CD4-positive, CD25-positive, alpha-beta regulatory T cell (primary cell): ENCODE measurements at places on chromosomes 7 and 10.

GRCh38 chr7:77570330-77571011 is 33.4 kb downstream of the PTPN12 start:
- no peak for DNase-seq

- DNase-seq = no peak
Observed at GRCh38 chr7:155278921-155279320, 18.8 kb upstream of the INSIG1 start.

DNA sequence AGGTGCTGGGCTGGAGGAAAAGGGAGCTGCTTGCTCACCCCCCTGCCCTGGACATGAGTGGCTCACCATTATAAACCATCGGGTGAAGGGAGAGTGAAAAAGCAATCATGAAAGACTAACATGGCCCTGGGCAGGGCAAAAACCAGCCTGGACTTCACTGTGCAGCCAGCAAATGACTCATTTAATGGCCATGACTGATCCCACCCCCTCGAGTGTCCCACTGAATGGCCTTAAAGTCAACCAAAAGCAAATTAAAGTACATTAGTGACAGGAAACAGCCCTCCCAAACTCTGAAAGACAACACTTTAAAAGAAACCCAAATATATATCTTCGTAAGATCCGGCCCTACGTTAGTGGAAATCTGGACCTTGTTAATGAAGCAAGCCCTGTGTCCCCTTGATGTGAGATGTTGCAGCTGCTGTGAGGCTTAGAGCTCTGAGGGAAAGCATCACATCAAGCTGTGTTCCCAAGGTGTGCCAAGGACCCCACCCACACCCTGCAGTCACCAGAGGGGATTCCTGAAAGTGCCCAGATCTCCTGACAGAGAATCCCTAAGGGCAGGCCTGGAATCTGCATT is 31.2 kb downstream of the ADCYAP1R1 start:
- DNase-seq = no peak

GRCh38 chr7:100896732-100897608 is 1.3 kb upstream of the ACHE start:
- peak; percentile 64 for DNase-seq

DNA sequence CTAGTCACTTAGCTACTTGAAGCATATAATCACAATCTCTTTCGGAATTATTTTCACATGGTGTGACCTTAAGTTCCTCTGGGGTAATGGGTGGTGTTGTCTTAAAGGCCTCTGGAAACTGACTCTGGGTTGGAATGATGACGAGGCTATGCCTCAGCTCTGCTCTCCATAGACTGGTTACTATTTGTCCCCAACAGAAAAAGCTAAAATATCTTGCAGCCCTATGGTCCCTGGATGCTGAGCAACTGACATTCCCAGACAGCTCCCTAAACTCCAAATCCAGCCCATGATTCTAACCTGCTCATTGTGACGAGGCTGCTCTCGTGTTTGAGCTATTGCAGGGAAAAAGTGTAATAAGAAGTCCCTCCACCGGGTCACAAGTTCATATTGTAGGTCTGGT is 51.6 kb downstream of the HBP1 start:
- DNase-seq = no peak

DNA sequence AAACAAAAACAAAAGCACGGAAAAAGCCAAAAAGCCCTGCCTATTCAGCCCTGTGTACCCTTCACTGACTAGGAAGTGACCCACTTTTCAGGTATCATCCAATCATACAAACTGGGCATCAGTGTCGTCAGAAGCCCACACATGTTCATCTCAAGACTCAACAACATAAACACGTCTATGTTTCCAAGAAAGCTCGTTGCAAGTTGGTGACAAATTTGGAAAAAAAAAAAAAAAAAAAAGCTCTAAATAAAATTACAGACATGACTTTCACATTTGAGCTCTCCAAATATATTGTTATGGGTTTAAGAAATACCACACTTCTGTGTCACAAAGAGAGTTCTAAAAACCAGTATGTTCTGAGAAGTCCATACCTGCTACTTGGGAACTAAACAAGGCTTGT is 204.7 kb upstream of the KLF14 start:
- peak; percentile 85 for DNase-seq

DNA sequence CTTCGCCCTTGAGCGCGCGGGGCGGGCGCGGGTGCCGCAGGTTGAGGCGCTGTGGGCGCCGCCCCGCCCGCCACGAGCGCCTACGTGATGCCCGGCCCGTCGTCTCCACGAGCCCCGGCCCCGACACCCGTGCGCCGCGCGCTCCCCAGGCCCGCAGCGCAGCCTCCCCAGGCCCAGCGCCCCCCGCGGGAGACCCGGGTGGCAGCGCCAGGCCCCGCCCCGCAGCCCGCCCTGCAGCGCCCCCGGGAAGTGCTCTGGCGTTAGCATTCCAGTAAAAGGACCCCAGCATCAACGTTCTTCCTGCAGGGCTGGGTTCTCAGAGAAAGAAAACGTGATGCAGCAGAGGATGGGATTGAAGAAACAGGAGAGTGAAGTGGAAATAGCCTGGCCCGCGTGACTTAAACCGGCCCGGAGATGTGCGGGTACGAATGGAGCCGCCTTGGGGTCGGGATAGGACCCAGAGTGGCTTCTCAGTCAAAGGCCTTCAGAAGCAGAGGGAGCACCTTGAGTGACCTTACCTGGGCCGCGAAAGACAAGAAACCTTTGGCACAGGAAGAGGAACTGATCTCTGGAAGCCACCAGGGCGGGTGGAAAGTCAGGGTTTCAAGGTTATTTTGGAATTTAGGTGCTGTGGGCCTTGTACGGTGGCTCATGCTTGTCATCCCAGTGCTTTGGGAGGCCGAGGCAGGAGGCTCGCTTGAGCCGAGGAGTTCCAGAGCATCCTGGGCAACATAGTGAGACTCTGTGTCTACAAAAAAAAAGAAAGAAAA is 1.8 kb downstream of the PFKP start:
- DNase-seq = peak; percentile 31

DNA sequence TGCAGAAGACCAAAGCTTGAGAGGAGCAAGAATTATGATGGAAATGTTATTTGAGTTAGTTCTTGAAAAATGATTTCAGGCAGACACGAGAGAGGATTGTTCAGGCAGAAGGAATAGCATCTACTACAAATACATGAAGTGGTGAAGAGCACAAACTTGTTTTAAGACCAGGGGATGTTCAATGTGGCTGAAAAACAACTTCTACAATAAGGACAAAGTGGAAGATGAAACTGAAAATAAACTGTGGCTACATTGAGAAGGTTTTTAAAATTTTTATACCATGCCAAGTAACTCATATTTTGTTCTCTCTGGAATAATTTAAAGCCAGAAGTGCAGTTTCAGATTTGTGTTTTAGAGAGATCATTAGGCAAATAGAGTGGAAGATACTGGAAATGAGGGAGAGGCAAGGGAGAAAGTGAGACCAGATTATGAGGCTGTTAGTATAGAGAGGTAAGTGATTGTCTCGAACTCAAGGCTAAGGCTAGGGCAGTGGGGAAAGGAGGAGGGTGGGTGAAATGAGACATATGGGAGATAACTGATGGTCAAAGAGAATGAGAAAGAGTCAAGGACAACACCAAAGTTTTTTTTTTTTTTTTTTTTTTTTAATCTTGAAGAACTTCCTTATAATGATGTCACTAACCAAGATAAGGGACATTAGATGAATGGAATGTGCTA is 115.4 kb downstream of the MDFIC start:
- peak; percentile 34 for DNase-seq

- DNase-seq = no peak
Observed at GRCh38 chr7:1537535-1538412, 7.3 kb downstream of the MAFK start.

GRCh38 chr10:71086439-71087080 is 125.8 kb upstream of the UNC5B start:
- no peak for DNase-seq

DNA sequence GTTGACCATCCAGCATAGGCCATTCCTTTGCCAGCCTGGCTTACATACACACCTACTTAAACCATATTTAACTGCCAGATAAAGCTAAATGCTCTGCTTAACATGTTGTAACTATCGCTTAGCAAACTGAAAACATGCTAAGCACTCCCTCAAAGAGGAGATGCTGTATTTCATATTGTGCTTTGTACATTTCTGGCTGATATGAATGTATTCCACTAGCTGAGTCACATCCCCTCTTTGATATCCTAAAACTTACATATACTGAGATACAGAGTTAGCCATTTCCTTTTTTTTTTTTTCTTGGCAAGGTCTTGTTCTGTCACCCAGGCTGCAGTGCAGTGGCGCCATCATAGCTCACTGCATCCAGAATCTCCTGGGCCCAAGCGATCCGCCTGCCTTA is 99.4 kb downstream of the TPST1 start:
- no peak for DNase-seq

GRCh38 chr7:50153148-50153547 is 60.1 kb upstream of the ZPBP start:
- no peak for DNase-seq

- no peak for DNase-seq
Observed at GRCh38 chr7:32177232-32177631, 107.0 kb upstream of the PDE1C start.

DNA sequence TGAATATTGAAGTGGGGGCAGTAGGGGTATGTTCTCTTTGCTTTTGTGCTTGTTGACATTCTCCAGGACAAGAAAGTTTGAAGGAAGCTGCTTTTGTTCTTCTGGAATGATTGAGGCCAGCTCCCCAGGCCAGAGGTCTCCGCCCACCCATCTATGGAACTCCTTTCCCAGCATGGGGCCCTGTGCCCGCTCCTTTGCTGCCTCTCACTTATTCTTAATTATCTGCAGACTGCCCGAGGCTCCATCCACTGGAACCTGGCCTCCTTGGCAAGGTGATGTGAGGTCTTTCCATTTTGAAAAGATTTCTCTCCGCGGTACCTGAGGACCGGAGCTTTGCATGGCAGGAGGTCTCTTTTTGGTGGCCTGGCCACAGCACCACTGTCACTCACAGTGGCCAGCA is 39.3 kb upstream of the MKI67 start:
- DNase-seq = no peak
